ENCODE measurements at places on chromosomes 2 and 18. TPM values are rescaled to one million over a fixed set of nuclear protein-coding genes. Genes with fewer than 3 reads are reported as not detected.

The LCT gene
- not detected for total RNA-seq

DNA sequence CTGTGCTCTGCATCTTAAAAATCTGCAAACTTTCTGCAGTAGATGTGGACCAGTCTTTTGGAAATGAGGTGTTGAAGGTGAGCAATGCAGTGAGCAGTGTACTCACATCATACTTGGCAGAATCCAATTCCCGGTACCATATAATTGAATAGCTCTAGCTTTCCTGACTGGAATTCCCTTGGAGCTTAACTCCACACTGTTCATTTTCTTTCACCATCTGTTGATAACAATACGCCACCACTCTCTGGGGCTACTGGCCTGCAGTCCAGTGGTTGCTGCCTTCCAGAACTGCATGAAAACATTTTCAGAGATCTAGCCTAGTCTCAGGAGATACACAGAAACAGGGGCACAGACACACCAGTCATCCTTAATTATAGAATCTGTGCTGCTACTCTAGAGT is 820.0 kb upstream of the NXPH2 start:
- H3K36me3 ChIP-seq, result no peaks in the 10 kb centered on the region
- H3K27ac ChIP-seq, result no peak overlapping the region
- H3K4me3 ChIP-seq, result no peak overlapping the region
- no peaks in the 10 kb centered on the region for H3K4me1 ChIP-seq
- no peak for DNase-seq

GRCh38 chr2:236055471-236055870 is 112.7 kb downstream of the GBX2 start:
- no peaks in the 10 kb centered on the region for H3K4me1 ChIP-seq
- DNase-seq, result no peak
- no peaks in the 10 kb centered on the region for H3K27me3 ChIP-seq
- H3K27ac ChIP-seq, result no peak overlapping the region
- no peak overlapping the region for H3K4me3 ChIP-seq

DNA sequence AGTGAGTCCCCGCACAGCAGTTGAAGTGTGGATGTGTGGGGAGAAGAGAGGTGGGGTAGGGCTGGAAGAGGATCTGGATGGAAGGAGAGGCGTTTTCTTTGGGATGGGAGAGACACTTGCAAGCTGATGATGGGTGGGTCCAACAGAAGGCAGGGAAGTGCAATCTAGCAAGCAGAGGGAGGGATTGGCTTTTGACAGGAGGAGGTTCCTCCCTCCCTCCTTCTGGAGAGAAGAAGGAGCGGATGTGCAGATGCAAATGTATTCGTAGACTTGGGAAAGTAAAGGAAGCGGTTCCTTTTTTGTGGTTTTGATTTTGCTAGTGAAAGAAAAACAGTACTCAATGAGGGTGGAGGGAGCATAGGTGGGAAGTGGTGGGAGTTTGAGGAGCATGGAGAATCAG is 48.9 kb downstream of the LAMA3 start:
- no peaks in the 10 kb centered on the region for H3K36me3 ChIP-seq
- H3K27ac ChIP-seq, result no peak overlapping the region
- no peak for DNase-seq
- no peak overlapping the region for H3K4me3 ChIP-seq
- no peaks in the 10 kb centered on the region for H3K4me1 ChIP-seq
- no peaks in the 10 kb centered on the region for H3K27me3 ChIP-seq

DNA sequence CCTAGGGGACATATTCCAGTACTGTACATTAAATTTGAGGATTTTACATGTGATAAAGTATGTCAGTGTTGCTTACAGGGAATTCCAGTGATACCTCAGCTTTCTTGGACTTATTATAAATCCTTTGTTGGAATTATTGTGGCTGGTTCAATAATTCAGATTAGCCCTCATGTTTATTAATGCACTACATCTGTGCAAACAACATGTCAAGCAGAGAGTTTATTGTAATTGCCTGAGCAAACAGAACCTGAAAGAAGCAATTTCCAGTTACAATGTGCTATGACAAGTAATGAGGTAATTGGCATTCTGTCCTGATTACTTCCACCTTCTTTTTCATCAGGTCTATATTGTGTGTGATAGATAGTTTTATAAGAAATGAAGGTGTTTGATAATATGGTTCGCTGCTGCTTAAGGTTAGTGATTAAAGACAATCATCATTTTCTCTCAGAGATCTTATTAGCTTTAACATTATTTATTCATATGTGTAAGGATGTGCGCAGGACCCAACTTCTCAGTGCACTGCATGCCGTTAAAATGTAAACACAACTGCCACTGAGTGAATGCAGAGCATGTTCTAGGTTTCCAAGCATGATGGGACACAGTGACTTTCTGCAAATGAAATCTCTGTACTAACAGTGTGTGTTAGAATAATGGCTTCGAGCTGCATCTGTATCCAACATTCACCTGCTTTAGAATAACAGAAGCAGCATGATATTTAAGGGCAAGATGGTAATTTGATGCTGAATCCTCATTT is 973.7 kb upstream of the POU3F3 start:
- no peaks in the 10 kb centered on the region for H3K27me3 ChIP-seq
- DNase-seq, result no peak
- no peak overlapping the region for H3K27ac ChIP-seq
- H3K36me3 ChIP-seq, result no peaks in the 10 kb centered on the region
- H3K4me1 ChIP-seq, result no peaks in the 10 kb centered on the region
- H3K4me3 ChIP-seq, result no peak overlapping the region

Data from uterus (tissue), 4 donors.